ENCODE measurements at places on chromosomes 3 and 15.

GRCh38 chr3:174891524-174892203 lies 32.5 kb downstream of the NAALADL2 start:
- DNase-seq, result no peak

- no peak for DNase-seq
Measured at GRCh38 chr3:24034464-24034863, 89.4 kb downstream of the NR1D2 start.

GRCh38 chr15:77410701-77411618 lies 8.9 kb downstream of the PEAK1 start:
- no peak for DNase-seq

- DNase-seq, result no peak
Measured at GRCh38 chr3:46545818-46546630, 20.1 kb downstream of the LRRC2 start.

DNA sequence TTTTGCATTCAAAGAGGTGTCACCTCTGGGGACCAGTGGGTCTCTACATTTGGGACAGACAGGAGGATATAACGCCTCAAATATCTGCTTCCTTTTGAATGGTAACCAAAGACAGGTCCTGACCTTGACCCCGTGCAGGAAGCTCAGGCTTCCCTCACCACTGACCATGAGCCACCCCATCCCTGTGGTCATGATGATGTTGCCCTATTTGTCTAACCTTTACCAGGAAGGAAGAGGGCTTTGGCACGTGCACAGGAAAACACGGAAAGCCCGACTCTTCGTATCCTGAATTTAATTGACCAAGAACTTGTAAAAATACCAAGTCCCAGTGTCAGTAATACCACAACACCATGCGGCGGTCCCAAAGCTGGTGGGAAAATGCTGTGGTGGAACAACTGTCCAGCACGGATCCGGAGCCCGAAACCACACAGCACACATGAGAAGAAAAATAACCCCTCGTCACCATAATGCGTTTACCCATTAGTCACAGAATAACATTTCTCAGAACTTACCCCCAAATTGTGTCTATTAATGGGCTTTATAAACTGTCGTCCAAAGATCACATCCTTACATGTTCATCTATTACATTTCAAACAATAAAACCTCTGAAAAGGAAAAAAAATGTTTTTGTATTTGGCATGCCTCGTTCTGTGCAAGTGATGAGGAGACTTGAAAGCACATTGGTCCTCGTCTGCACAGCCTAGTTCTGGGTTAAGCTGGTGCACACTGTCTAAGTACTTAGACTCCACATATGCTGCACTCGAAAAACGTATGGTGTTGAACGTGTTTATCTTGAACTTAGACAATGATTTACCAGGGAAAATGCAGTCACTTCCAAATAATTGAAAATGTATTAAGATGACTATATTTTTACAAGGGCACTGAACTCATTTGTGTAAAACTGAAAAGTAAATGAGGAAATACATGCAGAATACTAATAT lies 118.9 kb upstream of the IGF1R start:
- no peak for DNase-seq

DNA sequence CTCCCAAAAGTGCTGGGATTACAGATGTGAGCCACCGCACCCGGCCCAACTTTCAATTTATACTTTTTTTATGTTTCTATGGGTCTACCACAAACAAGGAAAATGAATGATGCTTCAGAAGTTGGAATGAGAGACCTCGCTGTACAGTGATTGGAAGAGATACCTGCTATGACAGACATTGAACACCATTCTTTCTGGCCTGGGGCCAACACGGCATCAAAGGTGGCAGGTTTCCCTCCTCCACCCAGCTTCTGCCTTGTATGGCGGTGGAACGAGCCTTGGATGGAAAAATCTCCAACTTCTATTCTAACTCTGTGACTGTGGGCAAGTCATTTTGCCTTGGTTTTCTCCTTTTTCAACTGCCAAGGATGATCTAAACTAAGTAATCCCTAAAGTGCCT lies 117.8 kb upstream of the FAM174B start:
- no peak for DNase-seq

DNA sequence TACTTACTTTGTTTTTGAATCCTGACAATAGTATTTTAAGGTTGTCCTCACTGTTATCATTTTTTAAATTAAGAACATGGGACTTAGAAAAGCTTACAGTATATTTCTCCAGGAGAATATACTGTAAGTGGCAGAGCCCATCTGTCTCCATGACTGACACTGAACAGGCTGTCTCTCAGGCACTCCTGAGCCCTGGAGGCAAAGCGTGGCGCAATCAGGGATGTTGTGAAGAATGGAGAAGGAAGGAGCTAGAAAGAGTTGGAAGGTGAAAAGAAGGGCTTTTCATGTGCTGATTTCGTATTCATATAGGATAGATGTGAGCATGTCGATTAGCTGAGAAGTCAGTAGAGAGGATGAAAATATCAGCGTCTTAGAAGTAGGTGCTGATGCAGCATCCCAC lies 41.5 kb downstream of the FGF12 start:
- DNase-seq, result no peak

DNA sequence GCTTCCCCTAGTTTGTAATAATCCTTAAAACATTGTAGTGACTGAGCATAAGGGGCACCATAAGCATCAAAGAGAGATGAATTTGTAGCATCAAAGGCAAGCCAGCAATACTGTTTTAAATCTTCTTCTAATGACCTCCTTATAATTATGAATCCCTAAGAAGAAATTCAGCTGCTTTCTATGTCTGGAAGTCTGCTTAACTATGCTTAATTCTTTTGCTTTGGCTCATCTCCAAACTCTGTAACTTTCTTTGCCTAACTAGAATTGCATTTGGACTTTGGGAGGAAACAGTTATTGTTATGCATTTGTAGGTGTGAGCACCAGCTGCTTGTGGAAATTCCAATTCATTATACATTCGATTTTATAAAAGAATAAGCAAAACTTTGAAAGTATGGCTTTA lies 117.7 kb upstream of the SPATA16 start:
- no peak for DNase-seq

GRCh38 chr15:54839379-54839778 lies 357.4 kb downstream of the RSL24D1 start:
- DNase-seq, result no peak

DNA sequence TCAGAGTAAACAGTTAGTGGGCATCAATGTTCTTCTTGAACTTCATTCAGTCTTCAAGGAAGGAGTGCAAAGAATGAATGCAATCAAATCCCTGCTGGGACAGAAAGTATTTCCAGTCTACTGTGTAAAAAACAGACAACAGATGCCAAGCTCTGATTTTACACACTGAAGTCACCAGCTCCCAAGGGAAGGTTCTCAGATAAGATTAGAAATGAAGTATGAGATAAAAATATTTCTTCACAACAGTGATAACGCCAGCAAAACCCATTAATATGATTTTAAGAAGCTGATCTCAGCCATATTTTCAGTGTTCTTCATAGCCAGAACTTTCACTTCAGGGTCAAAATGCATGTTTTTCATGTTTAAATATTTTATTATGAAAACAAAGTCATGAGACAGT lies 265.6 kb downstream of the CTNNB1 start:
- DNase-seq, result no peak

DNA sequence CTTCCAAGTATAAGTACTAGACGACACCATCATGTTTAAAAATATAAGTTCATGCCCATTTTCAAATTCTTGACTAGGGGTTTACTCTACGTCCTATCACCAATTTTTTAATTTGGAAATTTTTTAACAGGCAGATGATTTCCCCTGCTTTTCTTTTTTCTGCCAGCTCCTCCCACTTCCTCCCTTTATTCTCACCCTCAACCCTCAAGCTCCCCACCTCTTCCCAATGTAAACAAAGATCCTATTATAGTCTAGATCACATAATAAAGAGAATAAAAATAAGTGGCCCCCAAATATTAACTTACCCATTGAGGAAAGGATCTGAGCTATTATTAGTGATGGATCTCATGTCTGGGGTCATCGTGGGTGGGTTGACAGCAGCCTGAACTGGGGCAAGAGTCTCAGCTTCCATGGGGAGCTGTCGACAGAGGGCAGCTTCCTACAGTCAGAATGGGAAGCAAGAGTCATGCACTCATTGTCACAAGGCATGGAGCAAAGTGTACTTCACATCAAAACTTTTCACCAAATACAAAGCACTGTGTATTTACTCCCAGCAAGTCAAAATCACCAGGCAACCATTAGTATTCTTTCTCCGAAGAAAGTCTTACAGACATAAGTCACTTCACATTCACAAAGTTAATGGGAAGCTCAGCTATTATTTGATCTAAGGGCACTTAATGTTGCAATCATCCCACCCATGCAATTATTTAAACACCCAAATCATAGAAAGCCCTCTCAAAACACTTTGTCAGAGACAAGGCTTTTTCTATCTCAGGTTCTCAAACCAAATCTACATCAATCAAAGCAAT lies 53.2 kb downstream of the TM4SF4 start:
- DNase-seq, result no peak

DNA sequence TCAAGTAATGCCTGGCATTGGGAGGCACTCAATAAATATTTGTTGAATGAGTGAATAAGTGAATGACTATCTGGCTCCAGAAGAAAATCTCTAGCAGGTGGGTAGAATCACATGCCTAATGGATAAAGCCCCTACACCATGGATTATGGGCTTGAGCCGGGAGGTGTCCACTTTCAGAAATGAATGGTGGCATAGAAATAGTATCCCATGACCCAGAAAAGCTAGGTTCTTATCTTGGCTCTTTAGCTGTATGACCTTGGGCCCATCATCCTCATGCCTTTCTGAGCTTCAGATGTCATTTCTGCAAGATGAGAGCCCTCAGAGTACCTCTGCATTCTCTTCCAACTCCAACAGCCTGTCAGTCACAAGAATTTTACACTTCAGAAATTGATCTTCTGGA lies 37.3 kb upstream of the TNIK start:
- DNase-seq, result no peak

DNA sequence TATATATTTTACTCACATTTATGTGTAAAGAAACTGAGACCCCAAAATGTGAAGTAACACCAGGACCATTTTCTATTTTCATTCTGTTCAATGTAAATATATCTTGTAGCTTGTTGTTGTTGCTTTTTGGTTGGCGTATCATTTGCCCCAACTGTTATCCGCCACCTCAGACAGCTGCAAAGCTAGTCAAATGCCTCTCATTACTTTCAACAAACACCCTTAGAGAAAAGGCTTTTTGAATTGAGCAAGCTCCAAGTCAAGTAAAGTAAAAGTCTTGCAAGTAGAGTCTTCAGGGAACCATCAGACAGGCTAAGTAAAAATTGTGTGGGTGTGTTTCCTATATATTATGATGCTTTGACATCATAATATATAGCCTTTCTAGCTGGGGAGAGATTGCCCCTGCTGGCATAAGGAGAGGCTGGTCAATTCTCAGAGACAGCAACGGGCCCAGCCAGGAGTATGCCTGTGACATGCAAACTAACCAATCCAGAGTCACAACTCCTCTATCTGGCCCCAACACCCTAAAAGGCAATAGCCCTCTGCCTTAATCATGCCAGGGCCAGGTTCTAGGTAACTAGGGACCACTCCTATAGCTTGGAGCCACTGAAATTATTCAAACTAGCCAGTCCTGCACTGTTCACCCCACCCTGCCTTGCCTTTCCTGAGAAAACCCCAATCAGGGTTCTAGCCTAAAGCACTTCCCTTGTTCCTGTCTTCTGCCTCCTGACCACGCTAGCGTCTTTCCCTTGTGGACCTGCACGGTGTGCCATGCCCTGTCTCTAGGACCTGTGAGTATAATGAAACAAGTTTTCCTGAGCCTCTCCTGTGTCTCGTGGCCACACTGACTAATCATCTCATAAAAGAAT lies 75.6 kb downstream of the RAD18 start:
- no peak for DNase-seq

DNA sequence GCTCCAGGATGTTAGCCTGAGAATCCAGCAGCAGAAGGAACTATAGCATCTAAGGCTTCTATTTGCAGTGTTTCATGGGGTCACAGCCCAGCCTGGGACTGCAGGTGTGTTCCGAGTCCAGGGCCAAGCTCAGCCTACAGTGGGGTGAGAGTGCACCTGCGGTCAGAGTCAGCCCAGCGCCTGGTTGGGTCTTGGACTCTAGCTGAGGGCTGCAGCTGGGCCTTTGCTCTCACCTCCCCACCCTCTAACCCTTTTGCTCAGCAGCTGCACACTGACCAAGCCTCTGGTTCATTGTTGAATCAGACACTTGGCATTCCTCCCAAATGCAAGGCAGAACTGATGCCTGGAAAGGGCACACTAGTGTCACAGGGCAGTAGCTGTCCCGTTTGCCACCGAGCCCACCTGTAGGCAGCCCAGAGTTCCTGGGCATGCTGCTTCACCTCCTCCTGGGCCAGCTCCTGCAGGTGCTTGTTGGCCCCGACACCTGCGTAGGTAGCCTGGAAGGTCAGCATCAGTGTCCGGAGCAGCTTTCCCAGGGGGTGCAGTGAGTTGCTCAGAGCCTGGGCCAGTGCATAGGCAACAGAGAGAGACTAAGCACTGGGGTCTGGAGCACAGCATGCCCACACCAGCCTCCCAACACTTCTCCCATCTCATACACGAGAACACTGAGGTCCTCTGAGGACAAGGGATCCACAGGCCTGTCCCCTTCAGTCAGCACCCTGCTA lies 17.5 kb downstream of the ALS2CL start:
- peak; percentile 23 for DNase-seq

- no peak for DNase-seq
Measured at GRCh38 chr3:177887475-177887874, 648.8 kb upstream of the KCNMB2 start.

DNA sequence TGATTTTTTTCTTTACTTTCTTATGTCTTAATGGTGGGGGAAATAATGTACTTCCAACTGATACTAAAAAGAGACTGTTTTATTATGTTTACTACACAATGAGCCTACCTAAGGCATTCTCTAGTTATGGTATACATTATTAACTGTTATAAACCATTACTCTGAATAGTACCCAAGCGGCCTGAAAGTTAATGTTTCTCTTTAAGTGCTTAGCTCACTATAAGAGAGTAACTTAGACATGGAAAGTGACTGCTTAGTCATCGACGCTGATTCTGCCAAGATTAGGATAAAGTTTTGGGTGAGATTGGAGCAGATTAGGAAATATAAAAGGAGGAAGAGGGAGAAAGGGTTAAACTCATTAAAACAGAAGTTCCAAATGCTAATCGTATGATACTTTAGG lies 365.0 kb downstream of the NLGN1 start:
- DNase-seq, result no peak

DNA sequence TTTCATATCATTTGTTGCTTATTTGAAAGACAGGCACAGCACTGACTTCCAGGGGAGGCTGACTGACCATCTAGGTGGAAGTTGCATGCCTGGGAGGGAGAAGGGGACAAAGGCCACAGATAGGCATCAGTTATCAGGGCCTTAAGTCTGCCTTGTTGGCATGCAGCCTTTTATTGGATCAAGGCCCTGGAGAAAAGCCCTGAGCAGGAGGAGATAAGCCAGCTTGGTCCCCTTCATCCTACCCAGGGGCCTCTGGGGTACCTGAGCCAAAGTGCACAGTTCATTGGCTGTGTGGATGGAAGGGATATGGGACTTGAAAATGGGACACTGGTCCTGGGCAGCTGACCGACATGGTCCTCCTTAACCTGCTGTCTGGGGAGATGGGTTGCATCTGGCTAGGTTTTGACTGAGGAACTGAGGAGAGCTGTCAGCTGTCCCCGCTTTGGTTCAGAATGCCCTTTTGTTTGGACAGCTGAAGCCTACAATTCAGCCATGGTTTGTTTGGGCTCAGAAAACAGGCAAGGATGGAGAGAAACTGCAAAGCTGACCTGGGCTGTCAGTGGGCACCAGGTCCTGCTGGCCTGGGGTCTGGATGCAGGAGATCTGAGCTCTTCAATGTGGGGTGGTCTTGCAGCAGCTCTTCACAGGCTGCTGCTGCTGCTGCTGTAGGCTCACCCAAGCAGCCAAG lies 60.0 kb downstream of the FLNB start:
- no peak for DNase-seq
